SHP77 treated with DMSO at 0.1 percent for 48 hours (cell line): ENCODE measurements at places on chromosomes 11 and 22.

GRCh38 chr22:19987394-19988306 lies 29.0 kb downstream of the ARVCF start:
- DNase-seq: peak; percentile 5

DNA sequence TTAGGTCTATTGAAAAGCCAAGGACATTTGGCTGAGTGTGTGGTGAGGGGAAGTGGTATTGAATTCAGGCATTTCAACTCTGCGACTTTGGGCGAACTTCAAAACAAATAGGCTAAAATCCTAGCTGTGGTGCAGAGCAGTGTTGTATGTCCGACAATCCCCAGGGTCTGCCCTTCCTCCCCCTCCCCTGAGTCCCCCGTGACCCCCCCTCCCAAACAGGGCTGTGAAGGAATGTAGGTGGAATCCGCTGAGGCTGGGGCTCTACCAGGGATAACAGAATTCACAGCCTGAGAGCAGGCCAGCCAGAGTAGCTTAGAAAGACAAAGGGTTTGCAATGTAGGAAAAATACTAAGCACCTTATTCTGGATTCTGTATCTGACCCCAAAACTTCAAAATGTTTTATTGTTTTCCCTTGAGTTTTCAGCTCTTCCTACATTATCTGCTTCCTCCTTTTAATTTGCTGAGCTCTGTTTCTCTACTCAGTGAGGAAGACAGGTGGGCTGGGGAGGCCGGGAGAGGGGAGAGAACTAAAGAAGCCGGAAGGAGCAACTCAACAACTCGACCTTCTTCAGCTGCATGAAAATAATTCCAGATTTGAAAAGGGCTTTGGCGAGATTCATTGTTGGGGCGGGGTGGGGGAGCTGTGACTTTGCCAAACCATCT lies 315.2 kb downstream of the BLID start:
- DNase-seq: no peak

DNA sequence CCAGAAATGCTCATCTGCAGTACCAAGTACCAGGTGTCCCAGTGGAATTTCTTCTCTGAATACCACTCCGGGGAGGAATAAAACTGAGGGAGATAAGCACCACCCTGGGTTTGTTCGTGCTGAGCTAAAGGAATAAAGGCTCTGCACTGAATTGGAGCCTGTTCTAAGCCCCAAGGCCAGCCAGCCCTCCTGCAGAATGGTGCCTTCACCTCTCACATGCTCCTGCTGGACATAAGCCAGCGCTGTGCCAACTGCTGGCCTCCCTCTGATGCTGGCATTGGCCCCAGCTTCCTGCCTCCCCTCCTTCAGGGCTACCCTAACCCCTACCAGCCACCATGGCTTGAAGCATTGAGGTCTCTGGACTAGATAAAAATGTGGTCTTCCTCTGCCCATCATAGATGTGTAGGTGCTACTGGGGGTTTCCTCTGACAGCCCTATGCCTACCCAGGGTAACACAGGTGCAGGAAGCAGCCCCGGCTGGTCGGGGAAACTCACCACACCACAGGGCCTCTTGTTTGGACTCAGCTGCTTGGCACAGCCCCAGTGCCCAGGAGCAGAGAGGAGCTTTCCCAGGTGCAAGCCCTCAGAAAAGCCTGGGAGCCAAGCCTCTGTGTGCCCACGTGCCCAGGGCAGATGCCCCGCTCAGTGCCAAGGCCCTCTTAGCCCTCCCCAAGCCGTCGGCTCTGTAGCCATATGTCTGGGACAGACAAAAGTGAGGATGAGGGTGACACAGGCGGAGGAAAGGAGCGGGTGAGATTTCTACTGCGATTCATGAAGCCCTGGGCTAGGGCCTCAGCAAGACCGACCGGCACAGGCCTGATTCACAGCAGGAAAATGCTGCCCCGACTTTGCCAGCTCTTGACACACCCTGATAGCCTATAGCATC lies 34.1 kb upstream of the JAM3 start:
- DNase-seq: peak; percentile 34

- no peak for DNase-seq
Observed at GRCh38 chr11:20022363-20023081, 137.8 kb downstream of the DBX1 start.

- no peak for DNase-seq
Observed at GRCh38 chr11:2444821-2445745, at the start of gene KCNQ1. KCNQ1 (plus strand) TSS chr11:2445008; CDS start chr11:2445099, 91 bp downstream.

DNA sequence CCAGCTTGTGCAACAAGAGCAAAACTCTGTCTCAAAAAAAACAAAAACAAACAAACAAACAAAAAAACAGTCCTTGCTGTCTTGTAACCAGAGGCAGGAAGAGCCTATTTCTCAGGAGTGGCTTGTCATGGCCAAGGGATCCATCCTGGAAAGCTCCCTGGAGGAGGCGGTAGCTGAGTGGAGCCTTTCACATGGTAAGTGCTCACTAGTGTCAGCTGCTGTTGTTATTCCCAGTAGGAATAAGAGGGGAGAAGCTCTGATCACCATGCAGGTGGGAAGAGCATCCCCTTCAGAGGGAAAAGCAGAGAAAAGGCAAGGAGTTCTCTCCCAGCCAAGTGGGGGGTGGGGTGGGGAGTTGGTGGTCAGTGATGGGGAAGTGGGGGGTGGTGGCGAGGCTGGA lies 54.6 kb upstream of the WNT7B start:
- no peak for DNase-seq

DNA sequence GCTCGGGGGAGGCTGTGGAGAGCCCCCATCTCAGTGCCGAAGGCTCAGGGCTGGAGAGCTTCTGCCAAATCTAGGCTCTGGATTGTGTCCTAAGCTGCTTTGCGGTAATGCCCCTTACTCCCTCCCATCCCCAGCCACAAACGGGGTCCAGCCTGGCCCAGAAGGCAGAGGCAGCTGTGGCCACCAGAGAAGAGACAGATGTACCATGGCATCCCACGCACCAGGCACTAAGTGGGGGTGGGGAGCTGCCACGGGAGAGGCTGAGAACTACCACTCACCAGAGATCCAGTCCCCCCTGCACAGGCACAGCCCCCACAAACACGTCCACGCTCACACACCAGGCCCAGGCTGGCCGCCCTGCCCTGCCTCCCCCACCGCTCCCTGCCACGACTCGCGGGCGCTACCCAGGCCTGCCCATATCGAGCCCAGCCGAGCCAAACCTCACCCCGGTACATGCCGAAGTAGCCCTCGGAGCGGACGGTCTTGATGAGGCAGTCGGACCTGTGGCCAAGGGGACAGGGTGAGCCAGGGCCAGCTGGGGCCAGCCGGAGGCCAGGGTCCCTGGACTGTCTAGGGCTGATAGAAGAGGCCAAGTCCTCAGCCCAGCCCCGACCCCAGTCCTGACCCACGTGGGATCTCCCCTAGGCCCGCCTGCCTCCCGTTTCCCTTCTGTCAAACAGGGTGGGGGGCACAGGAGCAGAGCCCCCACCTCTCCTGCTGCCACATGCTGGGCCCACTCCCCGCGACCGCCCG lies 3.9 kb downstream of the SLC25A22 start:
- DNase-seq: no peak

GRCh38 chr11:20874358-20874757 lies 205.0 kb downstream of the NELL1 start:
- no peak for DNase-seq

DNA sequence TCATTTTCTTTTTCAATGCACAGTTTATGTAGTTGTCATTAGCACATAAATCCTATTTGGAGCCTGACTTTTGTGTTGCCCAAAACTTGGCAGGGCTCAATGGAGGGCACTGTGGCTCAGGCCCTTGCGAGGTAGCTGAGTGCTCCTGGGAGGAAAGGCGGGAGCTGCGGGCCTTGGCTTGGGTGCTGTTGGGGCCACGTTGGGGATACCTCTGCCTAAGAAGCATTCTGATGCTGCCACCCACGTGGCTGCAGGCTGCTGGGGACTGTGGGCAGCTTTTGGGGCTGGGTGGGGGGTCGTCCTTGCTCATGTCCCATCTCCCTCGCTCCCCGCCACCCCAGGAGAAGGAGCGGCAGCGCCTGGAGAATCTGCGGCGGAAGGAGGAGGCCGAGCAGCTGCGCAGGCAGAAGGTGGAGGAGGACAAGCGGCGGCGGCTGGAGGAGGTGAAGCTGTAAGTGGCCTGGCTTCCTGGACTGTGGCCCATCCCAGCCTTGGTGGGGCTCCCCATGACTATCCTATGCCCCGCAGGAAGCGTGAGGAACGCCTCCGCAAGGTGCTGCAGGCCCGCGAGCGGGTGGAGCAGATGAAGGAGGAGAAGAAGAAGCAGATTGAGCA lies 20.9 kb downstream of the INCENP start:
- DNase-seq: no peak

DNA sequence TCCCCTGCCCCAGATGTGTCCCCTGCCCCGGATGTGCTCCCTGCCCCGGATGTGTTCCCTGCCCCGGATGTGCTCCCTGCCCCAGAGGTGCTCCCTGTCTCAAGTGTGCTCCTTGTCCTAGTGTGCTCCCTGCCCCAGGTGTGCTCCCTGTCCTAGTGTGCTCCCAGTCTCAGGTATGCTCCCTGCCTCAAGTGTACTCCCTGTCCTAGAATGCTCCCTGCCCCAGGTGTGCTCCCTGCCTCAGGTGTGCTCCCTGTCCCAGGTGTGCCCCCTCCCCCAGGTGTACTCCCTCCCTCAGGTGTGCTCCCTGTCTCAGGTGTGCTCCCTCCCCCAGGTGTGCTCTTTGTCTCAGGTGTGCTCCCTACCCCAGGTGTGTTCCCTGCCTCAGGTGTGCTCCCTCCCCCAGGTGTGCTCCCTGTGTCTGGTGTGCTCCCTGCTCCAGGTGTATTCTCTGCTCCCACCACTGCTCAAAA lies 48.7 kb upstream of the RASD2 start:
- DNase-seq: no peak

- no peak for DNase-seq
Observed at GRCh38 chr22:47437110-47437509, 674.7 kb downstream of the TBC1D22A start.

GRCh38 chr11:75050516-75050915 lies 46.2 kb downstream of the OR2AT4 start:
- no peak for DNase-seq

DNA sequence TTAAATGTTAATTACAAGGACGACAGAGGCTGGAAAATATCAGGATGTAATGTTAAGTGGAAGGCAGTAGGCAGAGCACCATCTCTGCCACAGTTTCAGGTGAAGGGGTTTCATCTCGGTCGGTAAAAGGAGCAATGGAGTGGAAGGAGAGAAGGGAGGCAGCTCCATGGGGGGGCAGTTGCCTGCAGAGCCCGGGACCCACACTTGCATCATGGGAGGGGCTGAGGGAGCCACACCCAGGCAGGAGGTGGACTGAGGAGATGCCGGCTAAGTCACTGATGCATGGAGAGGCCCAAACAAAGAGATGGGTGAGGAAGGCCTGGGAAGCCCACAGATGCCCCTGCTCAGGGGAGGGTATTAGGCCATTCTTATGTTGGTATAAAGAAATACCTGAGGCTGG lies 1470.9 kb downstream of the BRD1 start:
- no peak for DNase-seq

- DNase-seq: no peak
Observed at GRCh38 chr22:44390613-44390970, 77.8 kb upstream of the SHISAL1 start.

DNA sequence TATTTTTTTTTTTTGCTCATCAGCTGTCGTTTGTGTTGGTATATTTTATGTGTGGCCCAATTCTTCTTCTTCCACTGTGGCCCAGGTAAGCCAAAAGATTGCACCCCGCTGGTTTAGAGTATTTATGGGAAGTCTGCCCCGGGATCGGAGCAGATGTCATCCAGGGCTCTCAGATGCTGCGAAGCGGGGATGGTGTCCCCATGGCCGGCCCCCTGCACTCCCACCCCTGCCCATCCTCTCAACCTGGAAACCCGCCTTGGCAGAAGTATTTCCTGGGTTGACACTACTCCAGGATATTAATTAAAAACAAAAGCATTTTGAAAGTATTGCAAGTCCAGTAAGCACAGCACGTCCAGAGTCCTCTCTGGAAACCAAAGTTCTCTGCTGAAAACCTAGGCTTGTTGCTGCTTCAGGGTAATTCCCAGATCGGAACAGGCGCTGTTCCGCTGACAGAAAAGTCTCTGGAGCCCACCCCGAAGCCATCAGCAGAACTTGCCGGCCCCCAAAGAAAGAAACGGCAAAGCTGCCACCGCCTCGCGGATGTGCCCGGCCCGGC lies 833 bp downstream of the SCUBE2 start:
- DNase-seq: no peak

- DNase-seq: no peak
Observed at GRCh38 chr11:9017773-9018172, 14.0 kb upstream of the NRIP3 start.
